ENCODE measurements at places on chromosomes 6 and 20.

GRCh38 chr6:15575357-15576033, 87.3 kb downstream of the DTNBP1 start:
- no peak for DNase-seq

DNA sequence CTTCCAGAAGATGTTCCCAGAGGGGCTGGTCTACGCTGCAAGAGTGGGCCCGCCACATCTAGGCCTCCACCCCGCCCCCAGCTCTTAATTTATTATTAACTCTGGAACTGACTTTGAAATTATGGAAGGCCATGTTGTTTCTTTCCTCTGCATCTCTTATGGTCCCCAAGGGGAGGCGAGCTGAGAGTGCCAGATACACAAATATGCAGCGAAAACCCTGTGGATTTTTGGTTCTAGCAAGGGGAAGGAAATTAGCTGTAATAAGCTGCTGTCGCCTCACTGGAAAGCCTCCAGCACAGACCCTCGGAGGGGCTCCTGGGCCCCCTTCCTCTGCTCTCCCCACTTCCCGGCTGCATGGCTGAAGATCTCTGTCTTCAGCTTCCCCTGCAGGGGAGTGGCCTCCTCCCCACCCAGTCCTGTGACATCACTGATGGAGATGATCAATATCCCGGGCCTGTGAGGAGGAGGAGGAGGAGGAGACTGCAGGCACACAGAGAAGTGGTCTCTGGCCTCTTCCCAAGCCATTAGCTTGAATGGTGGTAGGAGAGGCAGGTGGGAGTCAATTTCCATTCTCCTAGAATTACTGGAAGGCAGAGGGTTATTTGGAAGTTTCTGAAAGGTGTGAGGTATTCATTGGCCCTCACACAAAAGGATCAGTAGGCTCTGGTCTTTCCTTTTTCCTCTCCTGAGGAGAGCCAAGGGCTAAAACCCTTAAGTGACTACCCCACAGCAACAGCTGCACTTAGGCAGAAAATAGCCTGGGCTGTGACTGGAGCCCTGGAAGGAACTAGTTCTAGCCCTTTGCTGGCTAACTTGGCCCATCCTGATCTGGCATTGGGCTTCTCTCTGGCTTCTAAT, 39.7 kb upstream of the CCDC167 start:
- no peak for DNase-seq

DNA sequence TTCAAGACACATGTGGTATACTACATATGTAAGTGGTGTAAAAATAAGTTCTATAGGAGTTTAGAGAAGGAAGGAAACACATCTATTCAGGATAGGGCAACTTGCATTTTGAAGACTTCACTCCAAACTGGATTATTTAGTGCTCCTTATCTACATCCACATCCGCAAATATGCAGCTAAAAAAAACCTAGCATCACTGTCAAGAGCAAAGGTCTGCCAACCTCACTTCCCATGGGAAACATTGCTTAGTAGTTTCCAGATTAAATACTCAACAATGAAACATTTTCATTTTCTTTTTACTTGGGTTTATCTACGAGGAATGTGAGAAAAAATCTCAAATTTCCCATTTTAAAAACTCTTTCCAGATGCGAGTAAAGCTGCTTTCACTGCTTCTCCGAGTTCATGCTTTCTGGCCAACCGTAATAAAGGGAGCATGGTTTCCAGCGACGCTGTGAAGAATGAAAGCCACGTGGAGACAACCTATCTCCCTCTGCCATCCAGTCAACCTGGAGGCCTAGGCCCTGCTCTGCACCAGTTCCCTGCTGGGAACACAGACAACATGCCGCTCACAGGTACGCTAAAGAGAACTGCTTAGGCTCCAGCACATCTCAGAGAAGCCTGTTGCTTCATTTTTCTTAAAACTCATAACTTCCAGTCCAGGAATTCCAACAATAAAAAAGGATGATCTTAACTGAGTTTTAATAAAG, 48.2 kb downstream of the RFX6 start:
- no peak for DNase-seq

DNA sequence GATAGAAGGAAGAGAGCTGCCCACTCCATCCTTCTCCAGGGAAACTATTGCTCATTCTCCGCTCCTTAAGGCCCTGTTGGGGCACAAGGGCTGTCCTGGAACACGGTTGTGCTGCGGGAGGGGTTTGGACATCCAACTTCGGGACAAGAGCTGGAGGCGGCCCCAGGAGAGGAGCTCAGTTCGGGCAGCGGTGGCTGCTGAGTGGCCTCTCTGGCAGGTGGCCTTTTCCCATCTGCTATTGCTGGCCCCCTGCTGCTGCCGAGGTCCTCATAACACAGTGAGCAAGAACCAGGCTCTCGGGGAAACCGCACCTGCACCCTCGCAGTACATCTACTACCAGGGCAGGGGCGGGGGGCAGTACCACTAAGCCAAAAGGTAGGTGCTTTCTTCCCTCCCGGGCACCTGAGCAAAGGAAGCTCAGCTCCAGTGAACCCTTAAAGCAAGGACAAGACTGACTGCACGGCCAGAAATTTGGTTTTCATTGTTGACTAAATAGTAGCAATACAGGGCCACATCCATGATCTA, 63.7 kb downstream of the PSMG4 start:
- no peak for DNase-seq

DNA sequence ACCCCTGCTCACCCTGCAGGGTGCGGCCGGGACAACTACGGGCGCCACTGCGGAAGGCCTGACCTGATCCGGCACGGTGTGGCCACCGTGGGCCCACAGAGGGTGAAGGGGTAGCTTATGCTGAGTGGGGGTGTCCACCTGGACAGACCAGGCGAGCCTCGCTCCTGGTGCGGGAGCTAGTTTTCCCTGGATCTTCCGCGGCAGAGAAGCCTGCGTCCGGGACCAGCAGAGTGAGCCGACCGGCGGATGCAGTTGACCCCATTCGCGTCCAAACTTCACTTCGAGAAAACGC, 38.2 kb downstream of the NCR2 start:
- no peak for DNase-seq

DNA sequence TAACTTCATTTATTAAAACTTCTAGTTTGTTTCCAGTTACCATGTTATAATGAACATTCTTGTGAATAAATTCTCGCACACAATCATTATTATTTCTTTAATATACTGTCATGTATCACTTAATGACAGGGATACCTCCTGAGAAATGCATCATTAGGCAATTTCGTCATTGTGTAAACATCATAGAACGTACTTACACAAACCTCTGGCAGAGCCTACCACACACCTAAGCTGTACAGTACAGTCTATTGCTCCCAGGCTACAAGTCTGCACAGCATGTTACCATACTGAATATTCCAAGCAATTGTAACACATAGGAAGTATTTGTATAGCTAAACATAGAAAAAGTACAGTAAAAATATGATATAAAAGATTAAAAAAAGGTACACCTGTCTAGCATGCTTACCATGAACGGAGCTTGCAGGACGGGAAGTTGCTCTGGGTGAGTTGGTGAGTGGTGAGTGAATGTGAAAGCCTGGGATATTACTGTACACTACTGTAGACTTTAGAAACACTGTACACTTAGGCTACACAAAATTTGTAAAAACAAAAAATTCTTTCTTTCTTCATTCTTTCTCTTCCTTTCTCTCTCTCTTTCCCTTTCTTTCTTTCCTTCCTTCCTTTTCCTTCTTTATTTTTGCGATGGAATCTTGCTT, 268.2 kb upstream of the SOX4 start:
- DNase-seq: no peak

GRCh38 chr6:81553216-81553615, 199.3 kb downstream of the TENT5A start:
- no peak for DNase-seq
